ENCODE measurements at places on chromosomes 7 and 10. TPM values are rescaled to one million over a fixed set of nuclear protein-coding genes. Genes with fewer than 3 reads are reported as not detected.

Gene PGAM2
- total RNA-seq: not detected

Gene TMEM236
- 0.04 TPM for total RNA-seq

DNA sequence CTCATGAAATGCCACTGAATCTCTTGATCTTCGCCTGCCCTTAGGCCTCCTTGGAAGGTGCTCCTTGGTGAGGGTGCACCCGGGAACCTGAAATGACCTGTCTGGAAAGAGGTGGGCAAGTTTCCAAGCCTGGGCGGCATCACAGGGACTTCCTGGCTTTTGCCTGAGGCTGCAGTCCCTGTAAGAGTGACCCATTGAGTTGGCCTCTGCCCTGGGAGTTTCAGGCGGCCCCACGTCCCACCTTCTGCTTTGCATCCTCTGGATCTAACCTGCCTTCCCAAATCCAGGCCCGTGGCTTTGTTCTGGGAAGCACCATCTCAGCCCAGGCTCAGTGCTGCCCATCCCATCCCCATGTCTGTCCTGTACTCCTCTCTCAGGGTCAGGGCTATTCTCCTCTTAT lies 356.4 kb downstream of the RPS24 start:
- no peak for DNase-seq

DNA sequence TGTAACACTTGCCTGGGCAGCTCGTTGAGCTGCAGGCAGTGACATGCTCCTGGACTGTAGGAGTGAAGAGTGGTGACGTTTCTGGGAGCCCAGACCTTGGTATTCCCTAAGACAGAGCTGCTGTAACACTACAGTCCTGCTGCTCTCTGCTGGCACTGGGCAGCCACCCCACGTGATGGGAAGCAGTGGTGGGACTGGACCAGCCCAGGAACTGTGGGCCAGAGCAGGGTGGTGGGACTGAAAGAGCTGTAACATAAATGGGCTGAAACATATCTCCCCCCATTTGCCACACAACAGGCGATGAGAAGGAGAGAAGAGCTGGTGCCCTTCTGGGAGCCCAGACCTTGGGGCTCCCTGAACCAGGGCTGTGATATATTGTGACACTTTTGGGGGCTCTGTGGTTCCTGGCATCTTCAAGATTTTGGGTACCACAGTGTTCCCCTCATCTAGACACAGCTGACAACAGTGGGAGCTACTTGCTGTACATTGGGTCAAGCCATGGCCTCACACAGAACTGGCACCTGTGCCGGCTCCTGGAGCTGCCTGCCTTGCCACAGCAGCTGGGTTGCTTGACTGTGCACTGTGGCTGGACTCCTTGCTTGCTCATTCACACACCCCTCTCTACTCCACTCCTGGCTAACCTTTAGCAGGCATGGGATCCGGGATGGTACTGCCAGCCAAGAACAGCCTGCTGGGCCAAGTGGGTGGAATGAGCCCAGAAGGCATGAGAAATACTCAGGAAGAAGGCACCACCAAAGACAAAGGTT lies 161.3 kb upstream of the PCDH15 start:
- DNase-seq: no peak

DNA sequence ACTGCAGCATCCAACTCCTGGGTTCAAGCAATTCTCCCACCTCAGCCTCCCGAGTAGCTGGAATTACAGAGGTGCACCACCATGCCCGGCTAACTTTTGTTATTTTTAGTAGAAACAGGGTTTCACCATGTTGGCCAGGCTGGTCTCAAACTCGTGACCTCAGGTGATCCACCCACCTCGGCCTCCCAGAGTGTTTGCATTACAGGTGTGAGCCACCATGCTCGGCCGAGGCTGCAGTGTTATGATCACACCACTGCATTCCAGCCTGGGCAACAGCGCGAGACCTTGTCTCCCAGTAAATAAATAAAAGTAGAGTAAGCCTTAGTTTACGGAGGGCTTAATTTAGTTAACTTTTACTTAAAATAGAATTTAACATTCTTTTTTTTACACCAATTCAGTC lies 23.7 kb upstream of the IGF2BP3 start:
- DNase-seq: no peak

GRCh38 chr7:28739128-28739527 lies 219.0 kb downstream of the TRIL start:
- no peak for DNase-seq

DNA sequence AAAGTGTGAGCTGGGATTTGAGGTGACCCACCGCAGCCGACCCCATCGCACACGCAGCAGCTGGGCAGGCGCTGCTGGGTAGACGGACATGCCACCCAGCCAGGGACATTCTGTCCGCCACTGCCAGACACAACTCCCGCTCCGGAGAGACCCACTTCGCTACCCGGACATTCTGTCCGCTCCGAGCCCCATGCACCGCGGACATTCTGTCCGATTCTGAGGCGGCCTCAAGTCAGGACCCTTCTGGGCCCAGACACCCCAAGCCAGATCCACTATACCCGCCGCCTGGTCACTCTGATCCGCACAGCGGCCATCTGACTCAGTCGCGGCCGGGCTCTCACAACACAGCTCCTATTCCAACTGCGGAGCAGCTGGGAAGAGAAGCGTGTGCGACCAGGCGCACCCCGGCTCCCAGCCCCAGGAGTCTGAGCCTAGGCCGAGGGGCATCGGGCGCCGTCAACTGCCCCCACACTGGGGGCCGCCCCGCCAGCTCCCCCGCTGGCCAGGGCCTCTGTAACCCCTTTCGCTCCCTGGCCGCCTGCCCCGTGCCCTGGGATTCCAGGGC lies 763 bp downstream of the PITX3 start:
- DNase-seq: no peak

DNA sequence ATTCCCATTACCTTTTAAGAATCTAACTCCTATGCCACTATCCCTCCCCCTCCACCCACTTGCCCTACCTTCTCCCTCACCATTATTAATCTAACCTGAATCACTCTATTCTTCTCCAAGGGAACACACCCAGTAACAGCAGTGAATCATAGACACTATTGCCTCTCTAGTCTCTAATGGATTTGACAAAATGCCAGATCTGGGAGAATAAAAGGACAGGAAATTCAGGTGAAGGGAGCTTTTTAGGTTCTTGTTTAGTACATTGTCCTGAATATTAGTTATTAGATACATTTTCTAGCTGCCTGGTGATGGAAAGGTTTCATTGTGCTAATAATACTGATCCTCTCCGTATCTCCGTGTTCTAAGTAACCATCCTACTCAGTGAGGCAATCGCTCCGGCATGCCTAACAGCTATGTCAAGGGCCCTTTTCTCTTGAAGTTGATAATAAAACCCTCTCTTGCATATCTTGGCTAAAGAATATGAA lies 4.1 kb upstream of the SFR1 start:
- DNase-seq: no peak

DNA sequence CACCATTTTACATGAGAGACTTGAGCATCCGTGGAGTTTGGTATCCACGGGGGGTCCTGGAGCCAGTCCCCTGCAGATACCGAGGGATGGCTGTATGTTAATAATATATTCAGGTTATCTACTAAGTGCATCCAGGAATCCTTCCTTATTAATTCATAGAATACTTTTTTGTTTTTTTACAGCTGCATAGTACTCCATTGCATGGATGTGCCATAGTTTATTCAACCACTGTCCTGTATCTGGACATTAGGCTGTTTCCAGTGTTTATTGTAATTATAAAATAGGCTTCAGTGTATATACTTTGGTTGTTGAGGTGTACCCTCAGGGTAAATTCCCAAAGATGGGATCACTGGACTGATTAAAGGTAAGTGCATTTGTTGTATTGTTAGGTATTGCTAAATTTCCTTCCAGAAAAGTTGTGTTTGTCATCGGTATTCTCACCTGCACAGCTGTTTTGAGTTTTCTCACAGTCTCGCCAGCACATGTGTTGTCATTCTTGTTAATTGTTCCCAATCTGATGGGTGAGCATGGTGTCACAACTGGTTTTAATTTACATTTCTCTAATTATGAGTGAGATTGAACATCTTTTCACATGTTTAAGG lies 55.1 kb downstream of the INPP5F start:
- DNase-seq: no peak

GRCh38 chr10:77580482-77580881 lies 57.1 kb downstream of the KCNMA1 start:
- no peak for DNase-seq

GRCh38 chr7:116872026-116872425 lies 9.6 kb downstream of the CAPZA2 start:
- no peak for DNase-seq

DNA sequence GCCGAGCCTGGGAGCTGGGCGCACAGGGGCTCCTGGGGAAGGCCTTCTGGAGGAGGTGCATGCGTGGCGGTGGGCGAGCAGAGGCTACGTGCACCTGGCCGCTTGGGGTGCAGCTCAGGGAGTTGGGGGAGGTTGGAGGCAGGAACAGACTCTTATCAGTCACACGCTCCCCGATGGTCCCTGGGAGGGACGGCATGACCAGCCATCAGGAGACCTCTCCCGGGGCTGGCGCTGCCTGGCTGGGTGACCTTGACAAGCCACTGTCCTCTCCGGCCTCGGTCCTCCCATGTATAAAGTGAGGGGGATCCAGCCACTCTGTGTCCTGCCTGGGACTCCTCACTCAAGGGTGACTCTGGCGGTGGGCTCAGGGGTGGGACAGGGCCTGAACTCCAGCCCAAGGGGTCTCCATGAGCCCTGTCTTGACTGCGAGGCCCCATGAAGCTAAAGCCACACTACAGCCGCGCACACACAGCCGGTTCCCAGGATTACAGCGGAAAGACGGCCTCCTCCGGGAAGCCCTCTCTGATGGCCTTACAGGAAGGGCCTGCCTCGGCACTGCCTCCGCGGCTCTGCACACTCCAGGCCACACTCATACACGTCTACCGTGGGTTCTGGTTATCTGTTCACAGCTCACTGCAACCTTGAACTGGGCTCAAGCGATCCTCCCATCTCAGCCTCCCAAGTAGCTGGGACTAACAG lies 2.3 kb downstream of the TMEM184A start:
- DNase-seq: no peak

DNA sequence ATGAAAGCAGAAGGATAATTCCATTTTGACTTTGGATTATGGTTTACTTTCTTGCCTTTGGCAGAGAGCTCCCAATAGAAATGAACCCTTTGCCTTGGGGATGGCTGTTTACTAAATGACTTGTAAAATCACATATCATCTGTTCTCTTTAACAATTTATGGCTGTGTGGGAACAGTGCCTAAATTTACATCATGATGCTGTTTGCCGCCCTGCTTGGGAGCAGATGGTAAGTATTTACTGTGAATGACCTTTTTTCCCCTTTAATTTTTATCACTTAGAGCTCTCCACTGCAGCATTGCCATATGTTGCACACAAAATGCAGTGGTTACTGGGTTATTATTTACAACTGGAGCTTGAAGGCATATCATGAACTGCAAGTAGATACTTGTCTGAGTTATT lies 13.4 kb downstream of the HEPACAM2 start:
- DNase-seq: no peak

DNA sequence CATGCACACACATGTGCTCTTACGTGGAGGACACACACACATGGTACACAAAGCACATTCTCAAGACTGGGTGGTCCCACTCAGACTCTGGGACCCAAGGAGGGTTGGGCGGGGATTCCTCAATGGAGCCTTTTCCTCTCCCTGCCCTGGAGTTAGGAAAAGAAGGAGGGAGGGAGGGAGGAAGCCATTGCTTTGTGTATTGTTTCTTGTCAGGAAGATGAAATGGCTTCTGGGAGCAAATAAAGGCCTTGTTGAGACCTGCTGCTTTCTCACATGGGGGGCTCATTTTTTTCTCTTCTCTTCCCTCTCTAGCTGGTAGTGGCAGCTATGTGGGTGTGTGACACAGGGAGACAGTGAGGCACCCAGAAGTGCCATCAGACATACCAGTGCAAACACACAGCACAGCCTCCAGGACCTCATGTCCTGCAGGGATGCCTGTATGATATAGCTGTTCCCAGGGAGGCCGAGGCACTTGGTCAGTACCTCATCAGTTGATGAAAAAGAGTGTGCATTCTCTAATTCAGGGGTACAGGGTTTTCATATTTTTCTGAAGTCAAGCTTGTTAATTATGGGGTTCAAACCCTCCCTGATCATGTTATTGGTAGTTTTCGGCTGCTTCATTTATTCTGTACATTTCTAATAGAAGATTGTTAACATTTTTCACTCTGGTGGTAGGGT lies 5.7 kb downstream of the AQP1 start:
- DNase-seq: no peak

GRCh38 chr10:5148678-5149032 lies 36.3 kb downstream of the AKR1C8 start:
- no peak for DNase-seq

- peak; percentile 88 for DNase-seq
These were observed 33.1 kb downstream of the GPRIN2 start for GRCh38 chr10:46523119-46523961.

- DNase-seq: no peak
These were observed 514.7 kb upstream of the KCND2 start for GRCh38 chr7:119758254-119758653.

- DNase-seq: no peak
These were observed 149.8 kb downstream of the XPNPEP1 start for GRCh38 chr10:109773288-109774120.

GRCh38 chr10:52762088-52762487 lies 10.5 kb downstream of the MBL2 start:
- DNase-seq: no peak

Measured in H4 (cell line).